ENCODE measurements at places on chromosomes 11 and 22.

DNA sequence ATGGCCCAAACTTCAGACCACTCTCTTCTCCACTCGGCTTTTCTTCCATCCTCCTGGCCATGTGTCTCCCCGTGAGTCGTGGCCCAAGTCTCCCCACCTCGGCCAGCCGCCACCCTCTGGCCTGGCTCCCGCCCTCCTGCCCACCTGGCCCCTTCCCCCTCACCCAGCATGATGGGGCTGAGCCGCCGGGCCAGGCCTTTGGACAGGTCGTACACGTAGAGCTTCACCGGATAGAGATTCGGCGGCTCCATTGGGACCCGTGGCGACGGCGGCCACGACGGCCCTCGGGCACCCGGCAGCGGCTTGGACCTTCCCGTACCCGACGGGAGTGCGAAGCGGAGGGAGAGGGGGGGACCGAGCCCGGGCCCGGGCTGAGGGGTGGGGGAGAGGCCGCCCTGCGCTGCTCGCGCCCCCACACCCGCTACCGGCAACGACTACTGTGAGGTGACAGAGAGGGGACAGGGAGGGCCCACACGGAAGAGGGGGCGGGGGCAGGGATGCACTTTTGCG, at the start of gene DESI1:
TSS of gene DESI1 (minus strand) at position 455 of the 510 bp plus-strand sequence. CDS start at position 251, 204 bp downstream.
- no peak for DNase-seq

GRCh38 chr11:19467904-19468303, 227.2 kb upstream of the E2F8 start:
- no peak for DNase-seq

DNA sequence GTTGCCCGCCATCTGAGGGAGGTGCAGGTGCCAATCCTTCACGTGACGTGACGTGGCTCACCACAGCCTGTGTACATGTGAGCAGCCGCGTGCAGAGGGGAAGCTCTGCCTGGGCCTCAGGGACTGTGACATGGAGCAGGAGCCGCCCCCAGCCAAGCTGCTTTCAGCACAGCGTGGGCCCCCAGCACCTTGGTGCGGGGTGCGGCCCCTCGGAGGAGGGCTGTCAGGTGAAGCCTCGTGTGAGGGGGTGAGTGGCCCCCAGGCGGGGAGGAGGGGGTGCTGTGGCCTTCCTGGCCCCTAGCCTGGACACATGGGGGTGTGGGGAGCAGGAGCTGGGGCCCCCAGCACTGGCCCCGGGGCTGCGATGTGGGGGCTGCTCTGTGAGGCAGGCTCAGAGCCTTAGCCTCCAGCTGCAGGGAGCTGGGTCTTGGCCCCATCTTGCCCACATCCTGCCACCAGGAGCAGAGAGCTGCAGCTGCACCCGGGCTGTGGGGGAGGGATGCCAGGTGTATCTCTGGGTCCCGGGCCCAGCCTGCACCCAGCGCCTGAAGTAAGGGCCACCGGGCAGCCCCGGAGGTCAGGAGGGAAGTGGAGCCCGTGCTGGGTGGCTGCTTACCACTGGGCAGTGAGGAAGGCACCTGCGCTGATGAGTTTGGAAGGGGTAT, at the start of gene ADORA2A:
TSS of gene ADORA2A (plus strand) at position 100 of the 665 bp plus-strand sequence. CDS start 5,806 bp downstream, outside the sequence.
- DNase-seq: peak; percentile 93

GRCh38 chr11:36274414-36274813, 14.8 kb downstream of the COMMD9 start:
- no peak for DNase-seq

GRCh38 chr22:22877523-22878210, 9.9 kb upstream of the IGLL5 start:
- DNase-seq: peak; percentile 92

DNA sequence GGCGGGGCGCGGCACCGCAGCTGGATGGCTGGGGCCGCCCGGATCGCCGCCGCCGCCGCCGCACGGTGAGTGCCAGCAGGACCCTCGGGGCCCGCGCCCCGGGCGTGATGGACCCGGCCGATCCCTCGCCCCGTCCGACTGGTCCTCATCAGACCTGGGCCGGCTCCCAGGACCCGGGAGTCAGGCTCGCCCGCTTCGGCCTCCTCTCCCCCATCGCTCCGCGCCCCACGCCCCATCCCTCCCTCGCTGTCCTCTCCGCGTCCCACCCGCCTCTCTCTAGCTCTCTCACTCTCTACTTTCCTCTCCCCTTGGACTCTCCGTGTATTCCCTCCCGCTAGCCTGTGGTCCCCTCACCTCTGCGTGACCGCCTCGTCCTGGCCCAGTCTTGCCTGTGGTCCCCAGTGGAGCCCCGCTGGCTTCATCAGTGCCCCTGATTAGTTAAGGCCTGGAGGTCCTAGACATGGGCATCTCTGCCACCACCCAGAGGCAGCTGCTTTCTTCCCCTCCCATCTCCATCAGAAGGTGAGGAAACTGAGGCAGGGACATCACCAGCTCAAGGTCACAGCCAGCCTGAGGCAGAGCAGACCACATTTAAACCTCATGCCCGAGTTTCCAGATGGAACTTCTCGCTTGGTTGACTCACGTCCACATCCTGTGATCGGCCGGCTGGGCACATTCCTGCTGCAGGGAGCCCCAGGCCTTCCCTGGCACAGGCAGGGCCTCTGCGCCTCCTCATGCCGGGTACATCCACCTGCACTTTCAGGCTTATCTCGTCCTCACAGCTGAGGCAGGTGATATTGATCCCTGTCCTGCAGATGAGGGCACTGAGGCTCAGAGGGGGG, 429 bp downstream of the SLC39A13 start:
- peak; percentile 67 for DNase-seq

DNA sequence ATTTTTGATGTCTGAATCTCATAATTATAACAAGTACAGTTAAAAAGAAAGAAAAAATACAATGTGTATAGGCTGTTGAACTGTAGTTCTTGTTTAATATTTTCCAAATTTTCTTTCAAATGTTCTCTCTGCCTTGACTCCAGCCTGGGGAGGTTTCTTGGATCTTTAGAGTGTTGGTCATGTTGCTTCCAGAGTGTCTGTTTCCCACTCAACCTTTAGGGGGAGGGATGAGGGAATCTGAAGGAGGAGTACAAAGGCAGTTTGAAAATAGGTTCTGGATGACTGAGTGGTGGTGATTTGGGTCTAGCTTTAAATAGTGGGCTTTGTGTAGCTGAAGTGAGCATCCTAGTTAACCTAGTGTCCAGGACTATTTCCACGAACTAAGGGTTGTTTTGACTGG, 2.0 kb downstream of the CTNND1 start:
- DNase-seq: no peak

DNA sequence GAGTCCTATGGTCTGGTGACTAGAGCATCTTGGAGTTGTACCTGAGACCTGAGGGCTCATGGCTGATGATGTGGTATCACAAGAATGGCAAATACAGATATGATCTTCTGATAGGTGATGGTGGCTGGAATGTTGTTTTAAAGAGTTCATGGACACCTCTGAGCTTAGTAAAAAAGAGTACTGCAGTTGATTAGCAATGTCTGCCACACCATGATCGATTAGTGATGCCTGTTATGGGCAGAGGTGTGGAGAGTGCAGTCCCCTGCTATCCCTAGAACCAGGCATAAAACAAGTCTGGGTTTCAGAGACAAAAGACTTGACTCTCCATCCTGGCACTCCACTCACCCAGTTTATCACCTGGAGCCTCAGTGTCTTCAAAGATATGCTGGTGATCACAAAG, 1.4 kb upstream of the BATF2 start:
- DNase-seq: no peak

- DNase-seq: no peak
Observed at GRCh38 chr11:92623055-92623454, 346.4 kb upstream of the MTNR1B start.

GRCh38 chr11:116211147-116211546, 561.6 kb downstream of the BUD13 start:
- peak; percentile 2 for DNase-seq

GRCh38 chr22:25895678-25896077, 153.7 kb downstream of the MYO18B start:
- no peak for DNase-seq

- DNase-seq: no peak
Observed at GRCh38 chr11:65559951-65560537, 1.9 kb upstream of the LTBP3 start.

DNA sequence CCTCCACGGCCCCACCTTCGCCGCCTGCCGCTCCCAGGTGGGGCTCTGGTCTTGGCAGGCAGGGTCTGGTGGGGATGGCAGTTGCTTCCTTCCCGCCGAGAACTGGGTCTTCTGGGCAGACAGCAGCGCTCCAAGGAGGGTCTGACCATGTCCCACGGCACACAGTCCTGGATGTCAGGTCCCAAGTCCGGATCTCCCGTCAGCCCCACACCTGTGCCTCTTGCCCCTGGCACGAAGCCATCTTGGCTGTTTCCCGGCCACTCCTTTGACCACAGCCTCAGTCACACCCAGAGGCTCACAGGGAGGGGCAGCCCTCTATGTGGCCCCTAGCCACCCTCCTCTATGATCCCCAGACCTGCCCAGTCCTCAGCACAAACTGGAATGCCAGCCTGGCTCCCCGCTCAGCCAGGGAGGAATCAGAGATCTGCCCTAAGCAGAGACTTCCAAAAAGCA, 14.3 kb downstream of the MUC5B start:
- DNase-seq: no peak

GRCh38 chr11:74615311-74615710, 22.9 kb downstream of the POLD3 start:
- DNase-seq: no peak

DNA sequence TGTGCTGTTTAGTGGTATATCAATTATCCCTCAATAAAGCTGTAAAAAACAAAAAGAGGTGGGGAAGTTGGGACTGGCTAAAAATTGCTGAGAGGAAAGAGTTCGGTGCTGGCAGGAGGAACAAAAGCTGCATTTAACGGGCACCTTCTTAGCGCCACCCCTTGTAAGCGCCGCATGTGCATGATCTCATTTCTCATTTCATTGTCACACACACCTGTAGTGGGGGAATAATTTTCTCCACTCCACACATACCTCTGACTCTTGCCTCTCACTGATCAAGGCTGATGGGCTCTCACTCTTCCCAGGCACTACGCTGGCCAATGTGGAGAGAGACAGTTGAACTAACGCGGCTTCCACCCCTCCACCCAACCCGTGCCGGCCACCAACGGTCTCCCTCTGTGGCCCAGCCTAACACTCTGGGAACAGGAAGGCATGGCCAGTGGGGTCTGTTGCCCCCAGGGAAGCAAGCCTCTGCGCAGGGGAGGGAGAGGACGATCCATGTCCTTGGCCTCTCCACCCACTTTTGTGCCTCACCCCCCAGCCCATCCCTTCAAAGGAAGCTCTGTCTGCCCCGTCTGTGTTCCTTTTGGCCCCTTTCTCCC, 186.7 kb upstream of the SYT13 start:
- DNase-seq: no peak

DNA sequence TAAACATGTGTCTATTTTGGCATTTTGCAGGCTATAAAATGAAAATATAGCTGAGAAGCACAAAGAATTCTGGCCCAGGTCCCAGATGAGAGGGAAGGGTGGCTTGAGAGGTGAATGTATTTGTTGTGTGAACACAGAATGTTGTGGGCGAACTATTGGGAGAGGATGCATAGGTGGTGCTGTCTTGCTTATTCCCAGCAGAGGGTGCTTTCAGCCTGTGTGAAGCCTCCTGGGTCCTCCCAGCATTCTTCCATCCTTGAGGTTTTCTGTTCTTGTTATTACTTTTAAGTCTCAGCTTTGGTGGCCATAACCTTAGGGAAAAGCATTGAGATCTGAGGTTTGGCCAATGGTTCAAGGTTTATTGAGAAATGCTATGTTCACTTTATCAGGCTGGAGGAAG, 108.7 kb upstream of the SNX19 start:
- no peak for DNase-seq

DNA sequence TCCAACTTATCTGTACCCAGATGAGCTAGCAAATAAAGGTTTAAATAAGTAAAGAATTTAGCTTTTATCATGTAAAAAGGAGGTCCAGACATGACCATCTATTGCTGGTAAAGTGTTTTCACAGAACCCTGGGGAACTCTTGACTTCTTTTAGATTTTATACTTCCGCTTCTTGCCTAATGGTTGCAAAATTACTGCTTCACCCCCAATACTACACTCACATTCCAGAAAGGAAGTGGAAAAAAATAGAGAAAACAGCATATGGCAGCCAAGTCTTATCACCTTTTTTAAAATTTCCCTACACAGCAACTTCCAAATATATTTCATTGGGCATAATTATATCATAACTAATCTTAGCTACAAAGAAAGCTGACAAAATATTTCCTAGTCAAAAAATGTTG, 12.1 kb downstream of the BBOX1 start:
- DNase-seq: no peak

- no peak for DNase-seq
Observed at GRCh38 chr11:27807596-27807995, 107.3 kb upstream of the BDNF start.

DNA sequence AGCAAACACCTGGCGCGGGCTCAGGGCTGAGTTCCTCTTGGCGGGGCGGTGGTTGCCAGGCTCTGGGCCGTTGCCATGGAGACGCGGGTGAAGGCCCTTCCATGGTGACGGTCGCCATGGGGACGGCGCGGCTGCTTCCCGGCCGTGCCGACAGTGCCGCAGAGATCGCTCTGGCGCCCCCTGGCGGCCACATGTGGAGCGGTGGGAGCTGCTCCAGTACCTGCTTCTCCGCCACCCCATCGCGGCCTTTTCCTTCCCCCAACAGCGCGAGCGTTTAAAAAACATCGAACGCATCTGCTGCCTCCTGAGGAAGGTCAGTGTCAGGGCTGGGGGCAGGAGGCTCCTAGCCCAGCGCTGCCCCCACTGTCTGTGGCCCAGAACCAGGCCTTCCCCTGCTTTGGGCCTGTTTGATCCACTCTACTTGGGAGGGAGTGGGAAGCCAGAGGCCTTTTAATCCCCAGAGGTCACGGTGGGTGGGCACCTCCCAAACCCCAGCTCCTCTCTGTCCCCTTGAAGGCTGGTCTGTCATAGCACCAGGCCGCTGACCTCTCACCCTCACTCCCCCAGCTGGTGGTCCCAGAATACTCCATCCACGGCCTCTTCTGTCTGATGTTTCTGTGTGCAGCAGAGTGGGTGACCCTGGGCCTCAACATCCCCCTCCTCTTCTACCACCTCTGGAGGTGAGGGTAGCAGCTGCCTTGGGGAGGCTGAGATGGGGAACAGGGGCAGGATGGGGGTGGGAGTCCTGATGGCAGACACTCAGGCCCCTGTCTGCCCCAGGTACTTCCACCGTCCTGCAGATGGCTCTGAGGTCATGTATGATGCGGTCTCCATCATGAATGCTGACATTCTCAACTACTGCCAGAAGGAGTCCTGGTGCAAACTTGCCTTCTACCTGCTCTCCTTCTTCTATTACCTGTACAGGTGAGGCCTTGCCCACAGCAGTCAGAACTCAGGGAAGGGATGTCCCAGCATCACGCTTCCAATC, 4.8 kb downstream of the CNIH2 start:
- peak; percentile 100 for DNase-seq

- DNase-seq: no peak
Observed at GRCh38 chr11:86668929-86669328, 3.5 kb downstream of the ME3 start.

- no peak for DNase-seq
Observed at GRCh38 chr11:2870460-2870859, 15.1 kb downstream of the CDKN1C start.

GRCh38 chr11:131904756-131905155, 534.3 kb downstream of the NTM start:
- no peak for DNase-seq

- no peak for DNase-seq
Observed at GRCh38 chr11:87430821-87431220, 393.1 kb downstream of the TMEM135 start.
